ENCODE measurements at places on chromosomes 2 and 18. TPM values are rescaled to one million over a fixed set of nuclear protein-coding genes. Genes with fewer than 3 reads are reported as not detected.

DNA sequence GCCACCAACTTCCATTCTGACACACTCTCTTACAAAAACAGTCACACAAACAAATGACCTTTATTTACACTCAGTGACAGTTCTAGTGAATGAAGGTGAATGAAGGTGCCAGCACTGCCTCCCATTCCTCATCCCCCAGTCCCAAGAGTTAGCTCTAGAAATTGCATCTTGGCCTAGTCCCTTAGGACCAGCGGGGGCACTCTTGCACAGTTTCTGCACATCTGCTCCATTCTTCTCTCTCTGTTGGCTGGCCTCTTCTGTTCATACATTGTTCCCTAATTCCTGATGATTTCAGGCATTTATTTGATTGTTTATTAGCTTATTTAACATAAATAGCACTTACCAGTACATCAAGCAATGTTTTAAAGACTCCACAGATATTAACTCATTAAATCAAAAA lies 30.9 kb downstream of the GAREM1 start:
- no peak for DNase-seq

PTH2R gene
- 0.22 TPM for total RNA-seq

GRCh38 chr2:29921560-29921915 lies at the start of gene ALK:
TSS of gene ALK (minus strand) at chr2:29921586. CDS start at chr2:29920659, 927 bp downstream.
- peak; percentile 53 for DNase-seq

NT5C1B gene
- not detected for total RNA-seq

GRCh38 chr2:239944694-239945551 lies 80.2 kb downstream of the NDUFA10 start:
- peak; percentile 63 for DNase-seq

DNA sequence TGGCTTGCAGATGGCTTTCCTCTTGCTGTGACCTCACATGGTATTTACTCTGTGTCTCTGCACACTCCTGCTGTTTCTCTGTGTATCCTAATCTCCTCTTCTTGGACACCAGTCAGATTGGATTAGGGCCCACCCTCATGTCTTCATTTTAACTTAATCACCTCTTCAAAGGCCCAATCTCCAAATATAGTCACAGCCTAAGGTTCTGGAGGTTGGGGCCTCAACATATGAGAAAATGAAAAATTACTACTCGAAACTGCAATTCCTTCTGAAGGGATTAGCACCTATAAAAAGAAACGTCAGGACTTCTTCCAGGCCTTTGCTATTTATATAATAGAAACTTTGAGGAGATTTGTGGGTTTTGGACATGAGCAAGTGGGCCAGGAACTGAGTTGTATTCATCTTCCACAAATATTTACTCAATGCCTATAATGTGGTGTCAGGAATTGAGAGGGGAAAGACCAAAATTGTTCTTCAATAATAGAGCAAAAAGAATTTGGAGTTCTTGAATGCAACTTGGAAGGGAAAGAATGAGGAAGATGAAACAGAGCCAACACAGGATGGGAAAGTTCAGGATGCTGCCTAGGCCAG lies 270.0 kb upstream of the FN1 start:
- DNase-seq = no peak

- DNase-seq = no peak
Observed at GRCh38 chr18:3703732-3704176, 253.8 kb downstream of the TGIF1 start.

DNA sequence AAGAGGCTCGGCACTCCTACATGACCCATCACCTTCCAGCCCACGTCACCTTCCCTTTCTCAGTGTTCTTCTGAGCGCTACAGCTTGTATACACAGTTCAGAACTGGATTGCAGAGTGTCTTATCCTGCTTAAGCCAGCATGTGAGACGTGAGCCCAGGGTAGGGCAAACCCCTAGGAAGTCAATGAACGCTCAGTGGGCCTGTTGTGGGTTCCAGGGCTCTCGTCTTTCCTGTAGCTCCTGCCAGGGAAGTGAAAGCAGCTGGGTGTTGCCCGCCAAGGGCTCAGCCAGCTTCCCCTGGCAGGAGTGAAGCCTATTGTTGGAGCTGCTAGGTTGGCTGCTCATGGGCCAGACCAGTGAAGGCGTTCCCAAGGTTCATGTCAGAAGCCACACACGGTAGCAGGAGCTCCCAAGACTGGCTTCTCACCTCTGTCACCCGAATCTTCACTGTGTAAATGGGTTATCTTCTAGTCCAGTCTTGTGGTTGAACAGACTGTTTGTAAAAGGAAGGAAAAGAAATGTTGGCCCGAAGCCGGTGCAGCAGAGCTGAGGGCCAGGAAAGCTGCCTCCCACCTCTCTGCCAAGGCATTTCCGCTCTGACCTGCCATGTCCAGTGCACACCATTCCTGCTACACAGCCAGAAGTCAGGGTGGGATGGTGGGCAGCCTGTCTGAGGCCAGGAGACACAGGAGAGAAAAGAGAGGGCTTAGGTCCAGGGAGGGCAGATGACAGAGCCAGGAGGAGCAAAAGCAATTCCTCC lies 69.6 kb upstream of the RMDN2 start:
- DNase-seq = no peak

HOXD11 gene
- not detected for total RNA-seq
